Pancreas (tissue), 10 donors: ENCODE measurements at places on chromosomes 2 and 18. TPM values are rescaled to one million over a fixed set of nuclear protein-coding genes. Genes with fewer than 3 reads are reported as not detected.

GRCh38 chr2:170244555-170244954 lies 66.6 kb downstream of the MYO3B start:
- no peaks in the 10 kb centered on the region for H3K27me3 ChIP-seq
- H3K4me3 ChIP-seq = no peak overlapping the region
- no peaks in the 10 kb centered on the region for H3K4me1 ChIP-seq
- H3K27ac ChIP-seq = no peak overlapping the region

- H3K27ac ChIP-seq = no peak overlapping the region
- peaks cover 5% of the 10 kb centered on the region for H3K4me1 ChIP-seq
- no peaks in the 10 kb centered on the region for H3K27me3 ChIP-seq
- DNase-seq = no peak
- no peaks in the 10 kb centered on the region for H3K36me3 ChIP-seq
These were observed 21.1 kb downstream of the ABCB11 start for GRCh38 chr2:169009865-169010579.

- no peak overlapping the region for H3K4me3 ChIP-seq
- no peaks in the 10 kb centered on the region for H3K27me3 ChIP-seq
- H3K4me1 ChIP-seq = no peaks in the 10 kb centered on the region
- H3K36me3 ChIP-seq = no peaks in the 10 kb centered on the region
These were observed 96.8 kb downstream of the MSH2 start for GRCh38 chr2:47499621-47500309.

DNA sequence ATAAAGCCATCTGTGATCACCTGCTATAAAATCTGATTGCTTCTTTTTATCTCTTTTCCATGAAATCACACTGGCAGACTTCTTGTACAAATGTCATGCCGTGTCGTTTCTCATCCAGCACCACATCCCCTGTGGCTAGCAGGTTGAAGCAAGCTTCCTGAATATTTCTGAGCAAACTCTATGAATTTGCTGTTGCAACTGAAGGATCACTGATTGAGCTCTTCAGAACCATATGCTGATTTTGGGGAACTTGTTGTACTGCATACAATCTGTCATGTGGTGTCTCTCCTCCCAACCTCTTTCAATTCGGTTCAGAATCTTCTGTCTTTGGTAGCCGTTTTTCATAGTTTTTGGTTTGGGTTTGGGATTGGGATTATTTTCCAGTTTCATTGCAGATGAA lies 57.7 kb upstream of the RBMS1 start:
- no peak overlapping the region for H3K4me3 ChIP-seq
- no peaks in the 10 kb centered on the region for H3K4me1 ChIP-seq
- no peak overlapping the region for H3K27ac ChIP-seq
- H3K36me3 ChIP-seq = no peaks in the 10 kb centered on the region
- H3K27me3 ChIP-seq = no peaks in the 10 kb centered on the region

DNA sequence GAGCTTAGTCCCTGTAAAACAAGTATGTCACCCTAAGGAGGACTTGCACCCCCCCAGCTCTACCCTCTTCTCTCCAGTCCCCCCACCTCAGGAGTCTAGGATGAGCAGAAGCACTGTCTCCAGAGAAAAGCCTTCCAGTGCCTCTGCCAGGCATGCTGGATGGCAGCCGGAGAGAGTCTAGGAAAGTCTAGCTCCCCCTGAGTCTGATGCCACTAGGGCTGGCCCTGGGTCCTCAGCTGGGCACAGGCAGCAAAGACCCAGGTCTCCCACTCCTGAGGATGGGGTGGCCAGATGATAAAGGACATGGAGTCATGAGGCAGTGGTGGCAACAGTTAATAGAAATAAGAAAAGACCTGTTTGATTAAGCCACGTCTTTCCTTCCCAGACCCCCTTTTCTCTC lies 225.6 kb downstream of the CYP26B1 start:
- H3K4me3 ChIP-seq = no peak overlapping the region
- peaks cover 4% of the 10 kb centered on the region for H3K27me3 ChIP-seq
- DNase-seq = no peak

GRCh38 chr18:59876310-59876626 lies 23.5 kb upstream of the PMAIP1 start:
- no peak for DNase-seq
- no peak overlapping the region for H3K4me3 ChIP-seq
- no peaks in the 10 kb centered on the region for H3K36me3 ChIP-seq
- no peak overlapping the region for H3K27ac ChIP-seq
- no peaks in the 10 kb centered on the region for H3K4me1 ChIP-seq

GRCh38 chr2:230868947-230869913 lies 4.5 kb downstream of the ITM2C start:
- DNase-seq = no peak
- H3K36me3 ChIP-seq = no peaks in the 10 kb centered on the region
- no peak overlapping the region for H3K4me3 ChIP-seq
- peaks cover 14% of the 10 kb centered on the region for H3K4me1 ChIP-seq

DNA sequence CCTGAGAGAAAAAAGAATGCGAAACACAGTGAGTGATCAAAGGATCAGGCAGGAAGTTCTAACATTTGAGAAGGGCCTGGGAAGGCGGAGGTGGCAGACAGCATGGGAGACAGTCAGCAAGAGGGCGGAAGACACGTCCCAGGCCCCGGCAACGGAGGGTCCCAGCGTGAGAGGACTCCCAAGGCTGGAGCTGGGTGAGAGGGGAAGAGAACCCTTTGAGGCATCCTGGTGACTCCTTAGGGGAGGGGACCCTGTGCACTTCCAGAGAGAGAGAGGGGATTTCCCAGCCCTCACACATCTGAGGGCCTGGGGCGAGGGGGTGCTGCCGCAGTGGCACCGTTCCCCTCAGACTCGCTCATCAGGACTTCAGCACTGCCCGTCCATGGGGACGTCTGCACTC lies 133.4 kb downstream of the RTP5 start:
- H3K27me3 ChIP-seq = no peaks in the 10 kb centered on the region
- no peaks in the 10 kb centered on the region for H3K36me3 ChIP-seq
- H3K4me1 ChIP-seq = no peaks in the 10 kb centered on the region

DNA sequence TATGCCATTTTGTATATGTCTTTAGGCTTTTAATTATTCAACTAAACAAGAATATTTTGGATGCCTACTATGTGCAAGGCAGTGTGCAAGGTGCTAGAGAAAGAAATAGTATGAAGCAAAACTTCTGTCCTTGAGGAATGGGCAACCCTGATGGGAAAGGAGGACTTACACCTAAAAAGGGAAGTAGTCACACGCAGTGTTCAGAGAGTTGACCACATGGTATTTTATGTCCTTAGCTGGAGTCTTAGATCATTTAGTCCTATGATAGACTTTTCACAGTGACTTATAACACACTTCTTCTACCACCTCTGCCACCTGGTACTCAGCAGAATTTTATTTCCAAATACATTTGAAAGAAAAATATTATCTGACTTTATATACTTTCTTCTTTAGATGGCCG lies 291.6 kb downstream of the PLCL1 start:
- H3K27me3 ChIP-seq = no peaks in the 10 kb centered on the region
- no peak for DNase-seq
- no peaks in the 10 kb centered on the region for H3K4me1 ChIP-seq
- no peak overlapping the region for H3K27ac ChIP-seq
- H3K36me3 ChIP-seq = no peaks in the 10 kb centered on the region
- no peak overlapping the region for H3K4me3 ChIP-seq

DNA sequence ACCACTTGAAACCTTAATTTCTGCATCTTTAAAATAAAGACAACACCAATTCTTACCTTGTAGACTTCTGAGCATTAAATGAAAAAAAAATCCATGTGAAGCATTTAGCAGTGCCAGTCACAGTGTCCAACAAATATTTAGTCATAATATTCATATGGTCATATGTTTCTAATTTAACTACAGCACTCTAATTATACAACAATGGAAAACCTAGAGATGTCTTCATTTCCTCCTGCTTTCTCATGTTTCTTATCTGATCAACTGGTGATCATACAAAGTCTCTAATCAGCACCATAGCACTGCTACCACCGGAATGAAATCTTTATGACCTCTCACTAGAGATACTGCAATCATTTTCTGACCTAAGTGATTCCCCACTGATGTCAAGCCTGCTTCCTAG lies 10.2 kb upstream of the SCN3A start:
- no peaks in the 10 kb centered on the region for H3K36me3 ChIP-seq
- H3K4me3 ChIP-seq = no peak overlapping the region
- no peaks in the 10 kb centered on the region for H3K27me3 ChIP-seq

DNA sequence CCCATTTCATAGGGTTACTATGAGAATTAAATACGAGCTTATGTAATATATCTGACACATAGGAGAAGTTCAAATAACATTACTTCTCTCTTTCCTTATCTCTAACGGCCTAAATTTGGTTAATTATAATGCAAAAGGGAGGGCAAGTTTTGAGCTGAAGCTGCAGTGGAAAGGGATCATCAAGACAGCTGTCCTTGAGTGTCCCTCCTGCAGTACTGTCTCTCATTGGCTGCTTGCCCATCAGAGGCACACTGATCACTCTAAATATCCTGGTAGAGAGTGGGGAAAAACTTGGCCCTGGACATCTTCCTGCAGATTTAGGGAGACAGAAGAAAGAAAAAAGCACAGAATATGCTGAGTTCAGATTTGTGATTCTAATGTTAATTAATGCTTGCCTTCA lies 186.0 kb downstream of the CAMKMT start:
- peaks cover 12% of the 10 kb centered on the region for H3K4me1 ChIP-seq
- no peak overlapping the region for H3K4me3 ChIP-seq
- no peaks in the 10 kb centered on the region for H3K27me3 ChIP-seq
- no peak for DNase-seq
- H3K36me3 ChIP-seq = no peaks in the 10 kb centered on the region
- H3K27ac ChIP-seq = no peak overlapping the region

DNA sequence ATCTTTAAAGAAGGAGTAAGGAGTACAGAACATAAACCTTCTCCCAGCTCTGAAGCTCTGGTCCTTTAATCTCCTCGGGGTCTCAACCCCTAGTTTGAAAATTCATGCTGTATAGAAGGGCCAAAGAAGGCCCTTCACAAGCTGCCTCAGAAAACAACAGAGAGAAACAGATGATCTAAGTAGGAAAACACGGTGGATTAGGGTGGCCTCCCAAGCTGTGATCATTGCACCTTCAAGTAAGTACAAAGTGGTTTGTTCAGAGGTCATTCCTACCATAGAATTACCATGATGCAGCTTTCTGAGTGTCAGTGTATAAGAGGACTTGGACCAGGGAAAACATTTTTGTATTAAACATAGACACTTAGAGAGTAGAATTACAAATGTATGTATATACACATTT lies 10.9 kb downstream of the TMEM169 start:
- H3K4me3 ChIP-seq = no peak overlapping the region
- H3K27ac ChIP-seq = no peak overlapping the region
- no peaks in the 10 kb centered on the region for H3K36me3 ChIP-seq
- DNase-seq = no peak

DNA sequence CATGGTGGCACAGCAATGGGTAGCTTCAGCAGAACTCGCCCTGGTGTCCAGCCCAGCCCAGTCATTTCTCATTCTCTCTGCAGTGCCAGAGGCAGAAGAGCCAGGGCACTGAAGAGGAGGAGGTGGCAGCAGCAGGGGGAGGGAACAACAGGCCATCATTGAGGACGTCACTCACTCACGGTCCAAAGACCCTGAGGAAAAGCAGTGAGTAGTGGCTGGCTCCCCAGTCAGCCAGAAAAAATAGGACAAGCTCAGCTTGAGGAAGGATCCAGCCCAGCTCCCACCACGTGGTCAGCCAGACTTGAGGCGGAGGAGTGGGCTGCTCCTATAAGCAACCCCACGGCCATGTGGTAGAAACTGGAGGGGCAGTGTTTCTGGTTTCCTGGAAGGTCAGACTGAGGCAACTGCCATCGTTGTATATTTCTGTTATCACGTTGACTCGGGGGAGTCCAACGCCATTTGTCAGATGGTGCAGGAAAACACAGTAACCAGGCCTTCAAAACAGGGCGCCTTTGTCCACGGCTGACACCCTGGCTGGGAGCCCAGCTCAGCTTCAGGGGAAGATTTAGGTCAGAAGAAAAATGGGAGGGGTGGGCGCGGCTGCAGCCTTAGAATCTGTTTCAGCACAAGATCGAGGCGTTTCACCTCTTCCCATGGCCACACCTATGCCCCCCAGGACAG lies 19.0 kb upstream of the TMEM247 start:
- no peaks in the 10 kb centered on the region for H3K27me3 ChIP-seq
- DNase-seq = peak; percentile 69
- H3K27ac ChIP-seq = no peak overlapping the region

- no peaks in the 10 kb centered on the region for H3K36me3 ChIP-seq
- no peaks in the 10 kb centered on the region for H3K4me1 ChIP-seq
- DNase-seq = no peak
These were observed 54.2 kb downstream of the MDH1 start for GRCh38 chr2:63642946-63643345.

GRCh38 chr2:28567061-28567471 lies 71.2 kb downstream of the PLB1 start:
- no peaks in the 10 kb centered on the region for H3K4me1 ChIP-seq
- H3K27ac ChIP-seq = peak overlapping the region; percentile 62
- no peak for DNase-seq
- no peaks in the 10 kb centered on the region for H3K36me3 ChIP-seq

GRCh38 chr2:101173707-101174295 lies 22.6 kb upstream of the TBC1D8 start:
- H3K4me3 ChIP-seq = no peak overlapping the region
- H3K27ac ChIP-seq = no peak overlapping the region
- no peak for DNase-seq
- no peaks in the 10 kb centered on the region for H3K27me3 ChIP-seq
- no peaks in the 10 kb centered on the region for H3K36me3 ChIP-seq

GRCh38 chr2:238601433-238602222 lies 174.9 kb downstream of the ASB1 start:
- no peaks in the 10 kb centered on the region for H3K27me3 ChIP-seq
- no peaks in the 10 kb centered on the region for H3K4me1 ChIP-seq
- DNase-seq = no peak
- H3K36me3 ChIP-seq = no peaks in the 10 kb centered on the region
- H3K27ac ChIP-seq = no peak overlapping the region

- peaks cover 17% of the 10 kb centered on the region for H3K4me1 ChIP-seq
- no peaks in the 10 kb centered on the region for H3K36me3 ChIP-seq
- H3K27me3 ChIP-seq = no peaks in the 10 kb centered on the region
- peak overlapping the region; percentile 73 for H3K27ac ChIP-seq
These were observed 373 bp upstream of the MTHFD2 start for GRCh38 chr2:74198023-74198460.

- no peak overlapping the region for H3K27ac ChIP-seq
- no peak overlapping the region for H3K4me3 ChIP-seq
- H3K36me3 ChIP-seq = no peaks in the 10 kb centered on the region
- H3K4me1 ChIP-seq = peaks cover 4% of the 10 kb centered on the region
- H3K27me3 ChIP-seq = no peaks in the 10 kb centered on the region
These were observed 82.5 kb downstream of the SPP2 start for GRCh38 chr2:234133004-234133403.

The XPO1 gene
- 35.0 TPM for total RNA-seq

The DTNB gene
- total RNA-seq = 13.8 TPM

The HOXD12 gene
- not detected for total RNA-seq

The ABCB11 gene
- total RNA-seq = 0.12 TPM

The SPIRE1 gene
- 7.1 TPM for total RNA-seq

The REG1B gene
- total RNA-seq = 11,543 TPM

The POTEJ gene
- not detected for total RNA-seq

The OSR1 gene
- 0.28 TPM for total RNA-seq

The DYNAP gene
- not detected for total RNA-seq

The IL1A gene
- total RNA-seq = not detected
